CD8-positive, alpha-beta T cell (primary cell): ENCODE measurements at places on chromosomes 12 and 14.
A peak's percentile ranks its signal among the peaks of the same experiment; 100 is the strongest.

DNA sequence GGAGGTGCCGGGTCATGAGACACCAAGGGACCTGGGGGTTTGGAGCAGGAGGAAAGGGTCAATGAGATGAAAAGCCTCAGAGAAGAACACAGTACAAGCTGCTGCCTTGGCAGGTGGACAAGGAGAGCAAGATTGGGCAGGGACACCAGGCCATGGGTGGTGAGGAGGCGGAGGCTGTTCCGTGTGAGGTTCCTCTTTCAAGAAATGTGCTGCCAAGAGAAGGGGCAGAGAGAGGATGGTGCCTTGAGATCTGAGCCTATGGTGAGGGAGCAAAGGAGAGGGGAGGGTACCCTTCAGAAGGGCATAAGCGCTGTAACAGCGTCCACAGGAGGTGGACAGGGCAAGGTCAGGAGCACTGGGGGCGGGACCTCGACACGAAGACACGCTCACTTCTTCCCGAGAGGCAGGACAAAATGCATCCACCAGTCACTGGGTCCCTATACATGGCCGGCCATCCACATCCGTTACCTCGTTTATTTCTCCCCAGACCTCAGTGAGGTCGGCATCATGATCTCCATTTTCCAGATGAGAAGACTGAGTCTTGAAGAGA lies 100.2 kb downstream of the B4GALNT3 start:
- no peak for DNase-seq

GRCh38 chr14:33315721-33316120 lies 377.0 kb downstream of the NPAS3 start:
- DNase-seq, result no peak

DNA sequence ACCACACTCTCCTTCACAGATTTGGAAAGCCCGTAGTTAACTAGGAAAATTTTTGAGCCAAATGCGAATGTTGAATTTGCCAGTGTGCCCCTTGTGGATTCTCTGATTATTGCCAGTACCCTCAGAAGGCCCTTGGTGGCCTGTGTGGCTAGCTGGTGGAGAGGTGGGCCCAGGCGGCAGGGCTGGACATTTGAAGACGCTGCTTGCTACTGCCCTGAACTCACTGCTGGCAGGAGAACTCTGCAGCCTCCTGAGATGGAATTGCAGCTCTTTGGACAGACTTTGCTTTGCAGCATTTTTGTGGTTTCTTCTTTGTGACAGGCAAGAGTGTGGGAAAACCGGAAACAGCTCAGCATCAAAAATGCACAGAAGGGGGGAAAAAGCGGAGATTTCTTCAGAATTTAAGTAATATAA lies 97.6 kb downstream of the TGFB3 start:
- no peak for DNase-seq

GRCh38 chr14:51978681-51979085 lies 10.7 kb upstream of the RTRAF start:
- DNase-seq, result no peak

- no peak for DNase-seq
Observed at GRCh38 chr14:67857778-67858350, 38.3 kb downstream of the RAD51B start.

DNA sequence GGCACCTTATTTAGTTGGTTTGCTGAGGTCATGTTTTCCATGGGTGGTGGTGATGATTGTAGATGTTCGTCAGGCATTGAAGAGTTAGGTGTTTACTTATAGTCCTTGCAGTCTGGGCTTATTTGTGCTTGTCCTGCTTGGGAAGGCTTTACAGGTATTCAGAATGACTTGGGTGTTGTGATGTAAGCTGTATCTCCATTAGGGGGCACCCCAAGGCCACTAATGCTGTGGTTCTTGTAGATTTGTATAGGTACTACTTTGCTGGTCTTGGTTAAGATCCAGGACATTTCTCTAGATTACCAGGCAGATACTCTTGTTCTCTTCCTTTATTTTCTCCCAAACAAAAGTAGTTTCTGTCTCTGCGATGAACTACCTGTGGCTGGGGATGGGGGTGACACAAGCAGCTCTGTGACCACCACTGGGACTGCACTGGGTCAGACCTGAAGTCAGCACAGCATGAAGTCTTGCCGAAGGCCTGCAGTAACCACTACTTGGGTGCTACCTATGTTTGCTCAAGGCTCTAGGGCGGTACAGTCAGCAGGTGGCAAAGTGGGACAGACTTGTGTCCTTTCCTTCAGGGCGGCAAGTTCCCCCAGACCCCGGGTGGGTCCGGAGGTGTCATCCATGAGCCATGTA lies 35.8 kb upstream of the FBXO33 start:
- peak; percentile 11 for DNase-seq

DNA sequence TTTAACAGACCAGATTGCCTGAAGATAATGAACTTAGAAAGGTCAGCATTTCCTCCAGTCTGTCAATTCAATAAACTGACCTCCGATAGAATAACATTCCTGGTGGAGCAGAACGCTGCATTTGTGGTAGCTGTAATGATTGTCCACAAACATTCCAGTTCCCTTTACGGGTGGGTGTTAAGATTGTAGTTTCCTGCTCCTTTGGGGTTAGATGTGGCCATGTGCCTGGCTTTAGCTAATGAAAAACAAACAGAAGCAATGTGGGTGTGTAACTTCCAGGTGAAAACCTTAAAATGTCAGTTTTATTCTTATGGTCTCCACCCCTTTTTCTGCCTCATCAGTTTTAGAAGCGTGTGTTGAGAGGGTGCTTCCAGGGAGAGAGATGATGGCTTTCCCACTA lies 217.3 kb upstream of the CRY1 start:
- DNase-seq, result no peak

DNA sequence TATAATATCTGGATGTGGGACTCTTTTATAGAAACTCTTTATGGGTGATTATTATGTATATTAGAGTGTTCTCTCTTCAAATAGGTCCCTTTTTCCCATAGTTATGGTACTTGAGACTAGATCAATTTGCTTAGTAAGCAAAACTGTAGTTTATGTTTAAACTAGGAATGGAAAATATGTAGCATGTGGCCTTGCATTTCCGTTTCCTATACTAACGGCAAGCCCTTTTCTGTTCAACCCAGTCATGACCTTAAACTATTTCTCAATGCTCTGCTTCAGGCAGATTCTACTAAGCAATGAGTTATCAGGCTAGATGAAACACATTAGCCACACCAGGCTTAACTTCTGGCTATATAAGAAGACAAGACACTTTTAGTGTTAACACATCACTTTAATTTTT lies 84.6 kb downstream of the OTOGL start:
- no peak for DNase-seq

- DNase-seq, result no peak
Observed at GRCh38 chr14:75980856-75981255, 939 bp downstream of the TGFB3 start.

DNA sequence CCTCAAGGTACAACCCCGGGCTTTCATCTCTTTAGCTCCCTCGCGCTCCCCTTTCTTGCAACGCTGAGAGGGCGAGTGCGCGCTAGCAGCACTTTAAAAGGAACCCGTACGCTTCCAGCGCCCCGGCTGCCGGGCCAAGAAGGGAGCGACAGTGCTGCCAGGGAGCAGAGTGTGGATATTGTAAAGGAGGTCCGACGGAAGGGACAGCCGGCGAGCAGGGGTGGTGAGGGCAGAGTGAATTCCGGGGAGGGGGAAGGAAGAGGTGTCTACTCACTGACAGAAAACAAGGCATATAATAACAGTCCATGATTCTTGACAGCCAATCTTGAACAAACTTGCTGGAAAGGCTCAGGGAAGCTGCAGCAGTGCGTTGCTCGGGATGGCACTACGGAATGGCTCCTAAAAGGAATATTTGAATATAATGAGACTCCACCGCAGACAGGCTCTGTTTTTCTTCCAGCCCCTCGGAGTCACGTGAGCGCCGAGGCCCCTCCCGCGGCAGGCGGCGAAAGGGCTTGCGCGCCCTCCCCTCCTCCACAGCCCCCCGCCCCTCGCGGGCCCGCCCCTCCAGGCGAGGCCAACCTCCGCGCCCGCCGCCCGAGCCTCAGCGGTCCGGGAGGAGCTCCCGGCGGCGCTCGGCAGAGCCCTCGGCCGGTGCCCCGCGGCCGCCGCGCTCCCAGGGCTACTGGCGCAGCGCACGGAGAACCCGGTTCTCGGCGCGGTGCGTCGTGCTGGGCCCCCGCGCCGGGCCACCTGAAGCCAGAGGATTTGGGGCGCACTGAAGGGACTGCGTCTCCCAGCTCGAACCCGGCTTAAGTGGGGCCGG lies 3.4 kb downstream of the BMP4 start:
- no peak for DNase-seq

GRCh38 chr14:22255017-22255950 lies 333.7 kb downstream of the DAD1 start:
- DNase-seq, result no peak

- no peak for DNase-seq
Observed at GRCh38 chr14:97025722-97026121, 228.5 kb downstream of the VRK1 start.

- DNase-seq, result no peak
Observed at GRCh38 chr12:124830306-124830705, 33.4 kb downstream of the SCARB1 start.

GRCh38 chr12:101599771-101600484 lies 5.2 kb downstream of the MYBPC1 start:
- no peak for DNase-seq

GRCh38 chr12:52662093-52662917 lies 10.3 kb upstream of the KRT2 start:
- no peak for DNase-seq

DNA sequence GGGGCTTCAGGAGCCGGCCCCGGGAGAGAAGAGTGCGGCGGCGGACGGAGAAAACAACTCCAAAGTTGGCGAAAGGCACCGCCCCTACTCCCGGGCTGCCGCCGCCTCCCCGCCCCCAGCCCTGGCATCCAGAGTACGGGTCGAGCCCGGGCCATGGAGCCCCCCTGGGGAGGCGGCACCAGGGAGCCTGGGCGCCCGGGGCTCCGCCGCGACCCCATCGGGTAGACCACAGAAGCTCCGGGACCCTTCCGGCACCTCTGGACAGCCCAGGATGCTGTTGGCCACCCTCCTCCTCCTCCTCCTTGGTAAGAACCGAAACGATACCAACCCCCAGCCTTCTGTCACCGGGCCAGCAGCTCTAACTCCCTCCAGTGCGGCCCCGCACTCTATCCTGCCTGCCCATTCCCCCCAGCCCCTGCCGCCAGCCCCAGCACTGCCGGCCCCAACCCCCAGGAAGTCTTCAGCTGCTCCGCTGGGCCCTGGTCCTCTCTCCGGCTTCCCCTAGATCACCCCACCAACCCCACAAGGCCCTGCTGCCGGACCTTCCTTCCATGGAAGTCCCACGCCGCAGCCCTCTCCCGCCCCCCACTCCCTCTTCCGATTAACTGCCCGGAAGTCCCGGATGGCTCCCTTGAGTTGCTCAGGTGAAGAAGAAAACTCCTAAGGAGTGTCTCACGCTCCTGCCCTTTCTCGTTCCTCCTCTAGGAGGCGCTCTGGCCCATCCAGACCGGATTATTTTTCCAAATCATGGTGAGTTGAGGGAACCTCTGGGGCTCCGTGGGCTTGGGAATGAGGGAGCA lies 693 bp downstream of the LRP10 start:
- peak; percentile 67 for DNase-seq

GRCh38 chr12:48985475-48985897 lies 7.4 kb downstream of the WNT1 start:
- DNase-seq, result no peak

- no peak for DNase-seq
Observed at GRCh38 chr12:11795913-11796459, 146.5 kb downstream of the ETV6 start.

- DNase-seq, result no peak
Observed at GRCh38 chr12:51238037-51238509, 553 bp upstream of the DAZAP2 start.

DNA sequence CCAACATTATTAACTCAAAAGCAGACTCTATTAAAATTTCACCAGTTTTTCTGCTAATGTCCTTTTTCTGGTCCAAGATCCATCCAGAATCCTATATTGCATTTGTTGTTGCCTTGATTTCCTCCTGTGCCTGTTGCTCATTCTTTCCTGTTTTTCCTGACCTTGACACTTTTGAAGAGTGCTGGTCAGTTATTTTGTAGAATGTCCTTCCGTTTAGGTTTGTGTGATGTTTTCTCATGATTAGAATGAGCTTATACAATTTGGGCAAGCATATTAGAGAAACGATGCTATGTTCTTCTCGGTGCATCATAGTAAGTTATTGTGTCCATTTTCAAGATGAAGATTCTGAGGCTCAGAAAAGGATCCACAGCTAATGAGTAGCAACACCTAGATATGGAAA lies 33.9 kb downstream of the PHLDA1 start:
- no peak for DNase-seq

DNA sequence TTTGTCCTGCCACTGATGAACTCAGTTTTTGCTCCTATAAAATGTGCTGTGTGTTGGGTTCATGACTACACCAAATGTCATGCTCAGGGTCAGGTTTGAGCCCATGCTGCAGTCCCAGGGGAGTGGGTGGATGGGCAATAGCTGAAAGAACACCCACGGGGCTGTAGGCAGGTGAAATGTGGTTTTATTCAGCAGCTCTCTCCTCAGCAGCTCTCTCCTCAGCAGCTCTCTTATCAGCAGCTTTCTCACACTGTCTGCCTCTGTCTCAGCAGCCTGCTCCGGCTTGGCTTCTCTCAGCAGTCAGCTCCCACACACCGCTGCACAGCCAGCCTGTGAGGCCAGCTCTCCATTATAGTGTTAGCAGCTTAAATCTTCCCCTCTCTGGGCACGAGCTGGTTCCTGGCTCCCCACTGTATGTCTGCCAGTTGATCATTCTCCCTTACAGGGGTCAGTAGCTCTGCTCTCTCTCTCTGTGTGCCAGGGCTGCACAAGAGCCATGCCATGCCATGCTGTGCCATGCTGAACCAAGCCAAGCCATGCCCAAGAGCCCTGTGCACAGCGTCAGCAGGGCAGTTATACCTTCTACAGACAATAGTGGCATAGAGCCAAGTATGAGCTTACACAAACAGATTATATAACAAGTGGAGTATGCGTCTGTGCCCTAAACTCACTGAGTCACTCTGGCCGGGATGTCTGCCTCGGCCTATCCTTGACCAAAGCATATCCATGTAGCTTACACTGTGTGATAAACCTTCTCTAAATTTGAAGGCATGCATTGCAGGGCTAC lies 303.3 kb upstream of the TMPO start:
- no peak for DNase-seq

DNA sequence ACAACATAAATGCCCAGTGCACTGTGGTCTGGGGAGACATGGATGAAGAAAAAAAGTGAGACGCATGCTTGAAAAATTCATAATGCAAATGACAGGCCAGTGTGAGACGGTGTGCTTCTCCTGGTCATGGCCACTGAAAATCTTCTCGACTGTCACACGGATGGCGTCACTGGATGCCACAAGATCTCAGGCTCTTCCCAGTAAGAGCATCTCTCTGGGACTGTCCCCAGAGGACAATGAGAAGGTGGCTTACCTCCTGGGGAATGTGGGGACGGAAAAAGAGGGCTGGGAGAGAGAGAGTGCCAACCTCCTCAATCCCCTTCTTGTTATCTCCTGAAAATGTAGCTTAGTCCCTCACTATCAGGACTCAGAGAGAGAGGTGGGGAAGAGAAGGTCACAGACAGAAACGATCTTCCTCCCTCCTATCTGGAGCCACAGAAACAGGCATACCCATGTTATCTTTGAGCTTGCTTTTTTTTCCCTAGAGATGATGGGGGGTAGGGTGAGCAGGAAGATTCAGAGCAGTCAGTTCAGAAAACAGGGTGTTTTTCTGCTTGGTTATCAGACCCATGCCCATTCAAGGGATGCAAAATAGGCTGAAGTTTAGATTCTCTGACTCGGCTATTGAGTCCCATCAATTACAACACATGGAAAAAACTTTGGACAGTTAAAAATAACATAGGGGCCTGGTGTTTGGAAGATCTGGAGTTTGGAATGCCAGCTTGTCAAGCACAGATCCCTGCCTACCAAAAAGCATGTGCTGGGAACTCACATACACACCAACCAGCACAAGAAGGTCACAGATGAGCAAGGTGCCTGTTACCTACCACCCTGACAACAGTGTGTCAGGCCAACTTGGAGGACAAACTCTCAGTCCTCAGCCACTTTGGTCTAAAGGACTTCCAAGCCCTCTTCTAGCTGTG lies 24.2 kb downstream of the DPF3 start:
- no peak for DNase-seq
